ENCODE measurements at places on chromosomes 1 and 21.

GRCh38 chr1:186854102-186854501 lies 25.4 kb downstream of the PLA2G4A start:
- no peak for DNase-seq

- no peak for DNase-seq
Observed at GRCh38 chr1:99662539-99663080, 16.7 kb downstream of the PALMD start.

- DNase-seq, result no peak
Observed at GRCh38 chr1:17883136-17883535, 128.0 kb downstream of the ACTL8 start.

GRCh38 chr1:32891241-32891570 lies 4.9 kb downstream of the HPCA start:
- DNase-seq, result no peak

GRCh38 chr1:200542162-200542561 lies 78.4 kb downstream of the KIF14 start:
- no peak for DNase-seq

DNA sequence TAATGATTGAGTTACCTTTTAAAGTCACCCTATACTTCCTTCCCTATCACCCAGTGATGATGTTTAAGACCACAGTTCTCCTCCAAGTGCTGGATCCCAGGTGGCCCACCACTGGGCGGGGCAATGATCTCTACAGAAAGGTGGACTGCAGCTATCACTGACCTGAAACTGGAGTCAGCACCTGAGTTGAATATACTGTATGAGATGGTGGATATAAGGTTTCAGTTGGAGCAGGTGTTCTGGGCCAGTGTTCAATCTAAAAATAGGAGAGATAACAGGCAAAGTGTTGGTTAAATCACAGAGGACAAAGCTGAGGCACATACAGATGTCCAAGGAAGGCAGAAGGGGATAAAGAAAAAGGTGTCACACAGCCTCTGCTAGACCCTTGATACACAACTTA lies 96.6 kb downstream of the SIPA1L2 start:
- DNase-seq, result no peak

DNA sequence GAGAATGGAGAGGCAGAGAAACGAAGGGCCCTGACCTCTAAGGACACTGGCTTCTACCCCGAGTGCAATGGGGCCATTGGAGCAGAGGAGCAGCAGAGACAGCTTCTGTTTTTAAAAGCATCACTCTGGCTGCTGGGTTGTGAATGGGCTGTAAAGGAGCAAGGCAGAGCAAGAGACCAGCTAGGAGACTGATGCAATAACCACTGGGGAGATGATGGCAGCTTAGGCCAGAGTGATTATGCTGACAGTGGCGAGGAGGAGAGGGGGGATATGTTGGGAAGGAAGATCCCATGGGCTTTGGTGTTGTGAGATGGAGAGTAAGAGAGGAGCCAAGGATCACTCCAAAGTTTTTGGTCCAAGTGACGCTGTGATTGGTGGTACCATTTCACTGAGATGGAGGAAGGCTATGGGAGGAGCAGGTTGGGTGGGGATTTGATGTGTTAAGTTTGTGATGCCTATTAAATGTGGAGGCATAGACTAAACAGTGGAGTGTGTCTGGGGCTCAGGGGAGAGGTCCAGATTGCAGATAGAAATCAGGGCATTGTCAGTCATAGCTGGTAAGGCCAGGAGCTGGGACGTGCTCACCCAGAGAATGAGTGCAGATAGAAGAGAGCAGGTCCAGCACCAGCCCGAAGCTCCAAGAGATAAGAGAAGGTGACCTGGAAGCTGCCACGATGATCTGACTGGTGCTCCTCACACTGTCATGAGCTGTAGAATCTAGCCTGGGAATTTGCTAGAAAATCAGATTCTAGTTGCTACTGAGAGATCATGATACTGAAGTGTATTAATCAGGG lies 11.0 kb downstream of the TRAF5 start:
- peak; percentile 14 for DNase-seq

DNA sequence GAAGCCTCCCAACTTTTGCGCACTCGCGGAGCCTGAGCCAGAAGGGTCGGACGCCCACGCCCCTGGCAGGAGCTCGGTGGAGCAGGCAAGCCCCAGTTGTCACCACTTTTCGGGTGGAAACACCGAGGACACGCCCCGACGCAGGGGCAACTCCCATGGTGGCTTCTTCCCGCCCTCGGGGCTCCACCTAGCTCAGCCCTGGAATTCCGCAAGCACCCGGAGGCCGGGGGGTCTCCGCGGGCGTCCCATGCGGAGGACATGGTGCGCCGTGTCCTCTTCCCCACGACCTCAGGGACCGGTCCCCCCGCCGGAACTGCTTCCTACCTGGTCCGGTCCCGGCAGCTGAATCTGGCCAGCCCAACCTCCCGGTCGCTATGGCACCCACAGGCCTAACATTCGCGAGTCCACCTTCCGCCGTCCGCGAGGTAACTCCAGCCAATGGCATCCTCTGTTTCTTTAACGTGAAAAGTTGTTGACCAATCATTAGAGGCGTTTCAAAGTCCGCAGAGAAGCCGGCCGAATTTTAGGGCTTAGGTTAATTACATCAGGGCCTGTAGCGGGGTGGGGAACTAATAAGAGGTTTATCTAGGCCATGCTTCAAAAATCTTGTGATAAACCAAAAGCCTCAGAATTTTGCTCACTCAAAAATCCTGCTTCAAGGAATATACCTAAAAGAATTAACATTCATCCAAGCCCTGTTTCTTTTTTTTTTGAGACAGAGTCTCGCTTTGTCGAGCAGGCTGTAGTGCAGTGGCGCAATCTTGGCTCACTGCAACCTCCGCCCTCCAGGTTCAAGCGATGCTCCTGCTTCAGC lies at the start of gene STPG1:
Gene STPG1 (minus strand): TSS at position 433 of the 814 bp plus-strand sequence. CDS start 12,394 bp downstream, outside the sequence.
- DNase-seq, result peak; percentile 89

DNA sequence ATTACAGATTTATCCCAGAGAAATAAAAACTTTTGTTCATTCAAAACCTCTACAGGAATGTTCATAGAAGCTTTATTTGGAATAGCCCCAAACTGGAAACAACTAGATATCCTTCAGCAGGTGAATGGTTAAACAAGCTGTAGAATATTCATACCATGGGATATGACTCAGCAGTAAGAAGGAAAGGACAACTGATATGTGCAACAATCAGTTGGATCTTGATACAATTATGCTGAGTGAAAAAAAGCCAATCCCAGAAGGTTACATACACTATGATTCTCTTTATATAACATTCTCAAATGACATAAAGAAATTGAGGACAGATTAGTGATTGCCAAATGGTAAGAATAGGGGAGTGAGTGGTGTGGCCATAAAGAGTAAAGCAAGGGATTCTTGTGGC lies 376.7 kb downstream of the S1PR1 start:
- no peak for DNase-seq

GRCh38 chr1:19960591-19960990 lies 18.8 kb downstream of the PLA2G2A start:
- DNase-seq, result no peak

- peak; percentile 64 for DNase-seq
Observed at GRCh38 chr1:204503122-204503912, 8.7 kb upstream of the PIK3C2B start.

DNA sequence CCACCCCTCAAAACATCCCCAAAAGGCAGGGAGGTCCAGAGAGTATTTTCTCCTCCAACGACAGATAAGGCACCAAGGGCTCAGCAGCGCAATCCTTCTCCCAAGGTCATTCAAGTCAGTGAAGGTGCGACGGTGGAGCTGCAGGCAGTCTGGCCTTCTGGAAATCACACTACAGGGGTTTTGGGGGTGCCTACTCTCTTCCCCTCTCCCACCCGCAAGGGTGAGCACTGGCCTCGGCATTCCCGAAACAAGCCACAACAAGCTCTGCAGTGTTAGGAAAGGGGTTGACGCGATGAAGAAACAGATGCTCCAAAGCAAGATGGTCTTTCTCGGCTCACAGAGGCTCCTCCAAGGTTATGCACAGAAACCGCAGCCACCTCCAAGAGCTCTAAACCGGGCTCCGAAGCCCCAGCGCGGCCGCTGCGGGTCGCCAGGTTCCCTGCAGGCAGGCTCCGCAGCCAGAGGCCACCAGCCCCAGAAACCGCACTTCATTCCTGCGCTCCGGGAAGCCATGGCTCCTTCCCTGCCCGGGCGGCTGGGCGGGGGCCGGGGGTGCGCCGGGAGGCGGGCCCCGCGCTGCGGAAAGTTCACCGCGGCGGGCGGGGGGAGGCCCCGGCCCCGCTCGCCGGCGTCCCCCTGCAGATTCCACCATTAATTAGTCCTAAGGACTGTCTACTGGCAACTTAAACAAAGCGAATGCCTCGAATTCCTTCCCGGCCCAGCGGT lies 1.1 kb downstream of the LUZP1 start:
- peak; percentile 53 for DNase-seq

GRCh38 chr1:227898502-227899140 lies 49.1 kb downstream of the WNT9A start:
- DNase-seq, result no peak

DNA sequence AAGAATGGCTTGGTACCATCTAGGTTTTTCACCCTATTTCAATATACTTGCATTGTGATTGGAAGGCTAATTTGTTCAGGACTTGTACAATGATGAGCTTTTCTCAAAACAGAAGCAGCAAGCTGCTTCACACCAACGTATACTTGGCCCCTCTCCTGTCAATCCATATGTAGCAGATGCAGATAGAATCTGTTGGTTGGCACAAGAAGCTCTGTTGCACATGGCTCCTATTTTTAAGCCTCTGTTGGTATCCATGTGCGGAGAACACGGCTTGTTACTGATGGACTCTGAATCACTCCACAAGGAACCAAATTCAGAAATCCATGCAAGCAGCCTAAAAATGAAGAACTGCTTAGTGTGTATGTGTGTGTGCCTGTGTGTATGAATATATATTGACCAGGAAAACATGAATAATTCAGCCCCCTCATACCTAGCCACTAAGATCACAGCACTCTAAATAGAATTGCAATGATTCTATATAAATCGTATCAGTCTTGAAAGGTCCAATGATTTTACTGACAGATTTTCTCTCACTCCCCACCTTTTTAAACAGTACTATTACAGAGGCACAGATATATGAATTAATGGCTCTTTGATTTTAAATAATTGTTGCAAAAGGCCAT lies 258.4 kb upstream of the DPYD start:
- no peak for DNase-seq

DNA sequence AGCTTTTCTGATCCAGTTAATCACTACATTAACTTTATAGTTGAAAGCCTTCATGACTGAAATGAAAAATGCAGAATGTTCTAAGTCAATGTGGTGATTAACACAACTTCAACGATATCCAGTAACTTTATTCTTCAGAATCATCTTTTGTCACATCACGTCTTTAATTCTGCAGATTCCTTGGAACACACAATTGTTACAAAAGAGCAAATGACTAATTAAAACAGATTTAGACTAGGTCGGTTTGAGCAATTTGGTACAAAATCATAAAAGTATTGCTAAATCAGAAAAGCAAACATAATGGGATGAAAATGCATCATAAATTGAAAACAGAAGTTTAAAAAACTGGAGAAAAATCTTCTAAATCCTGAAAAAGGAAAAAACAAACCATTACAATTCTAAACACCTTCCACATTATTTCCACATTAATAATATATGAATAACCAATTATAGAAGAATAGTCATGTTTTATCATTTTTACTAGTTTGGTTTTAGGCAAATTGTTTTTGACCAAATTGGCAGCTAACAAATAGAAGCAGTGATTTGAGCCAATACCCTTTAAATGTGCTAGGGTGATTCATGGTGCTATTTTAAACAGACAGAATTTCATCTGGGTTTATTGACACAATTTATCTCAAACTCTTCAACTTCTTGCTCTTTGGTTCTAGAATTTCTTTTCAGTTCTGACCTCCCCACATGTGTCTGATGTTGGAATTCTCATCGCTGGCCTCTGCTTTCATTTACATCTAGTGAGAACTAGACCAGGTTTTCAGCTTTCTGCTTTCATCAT lies 468.1 kb upstream of the PTBP2 start:
- no peak for DNase-seq

- no peak for DNase-seq
Observed at GRCh38 chr1:241593186-241593585, 47.0 kb downstream of the CHML start.

GRCh38 chr1:117696561-117696960 lies 90.7 kb downstream of the TENT5C start:
- no peak for DNase-seq

DNA sequence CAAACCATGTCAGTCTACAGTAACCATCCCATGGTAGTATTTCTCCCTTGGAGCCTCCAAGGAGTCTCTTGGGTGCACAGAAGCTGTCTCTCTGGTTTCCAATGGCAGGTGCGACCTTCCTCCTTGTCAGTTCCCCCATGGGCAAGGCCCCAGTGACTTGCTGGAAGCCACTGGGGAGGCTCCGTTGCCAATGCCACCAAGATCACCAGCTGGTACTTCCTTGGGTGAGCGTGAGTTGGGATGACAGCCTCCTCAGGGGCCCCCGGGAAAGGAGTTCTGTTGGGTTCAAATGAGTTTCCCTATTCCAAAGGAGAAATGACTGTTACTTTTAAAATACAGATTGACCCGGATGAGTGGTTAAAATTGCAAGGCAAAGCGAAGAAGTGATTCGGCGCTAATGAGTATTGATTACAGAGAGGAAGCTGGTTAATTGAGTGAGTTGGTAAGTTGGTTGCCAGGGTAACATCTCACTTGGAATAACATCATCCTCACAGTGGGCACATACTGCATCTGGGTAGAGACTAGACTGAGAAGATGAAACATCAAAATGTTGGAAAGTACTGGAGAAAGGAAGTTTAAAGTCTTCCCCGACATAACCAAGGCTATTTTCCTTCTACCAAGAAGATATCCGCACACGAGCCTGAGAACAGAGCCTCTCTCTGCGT lies 53.0 kb upstream of the LAPTM5 start:
- DNase-seq, result no peak

DNA sequence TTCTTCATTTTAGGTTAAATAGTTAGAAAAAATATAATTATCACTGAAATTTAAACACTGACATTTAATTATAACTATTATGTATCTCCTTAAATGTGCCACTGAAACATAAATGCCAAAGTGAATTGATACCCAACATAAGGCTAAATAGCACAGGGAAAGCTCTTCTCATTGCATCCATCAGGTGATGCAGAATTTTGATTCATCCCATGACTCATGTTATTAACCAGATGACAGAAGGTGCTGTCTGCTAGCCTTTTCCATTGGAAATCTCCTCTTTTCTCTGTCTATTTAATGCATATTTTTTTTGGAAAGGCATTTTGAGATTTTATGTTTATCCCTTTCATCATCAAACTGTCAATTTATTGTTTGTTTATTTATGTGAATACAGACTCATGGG lies 136.8 kb downstream of the KCNK2 start:
- DNase-seq, result no peak

DNA sequence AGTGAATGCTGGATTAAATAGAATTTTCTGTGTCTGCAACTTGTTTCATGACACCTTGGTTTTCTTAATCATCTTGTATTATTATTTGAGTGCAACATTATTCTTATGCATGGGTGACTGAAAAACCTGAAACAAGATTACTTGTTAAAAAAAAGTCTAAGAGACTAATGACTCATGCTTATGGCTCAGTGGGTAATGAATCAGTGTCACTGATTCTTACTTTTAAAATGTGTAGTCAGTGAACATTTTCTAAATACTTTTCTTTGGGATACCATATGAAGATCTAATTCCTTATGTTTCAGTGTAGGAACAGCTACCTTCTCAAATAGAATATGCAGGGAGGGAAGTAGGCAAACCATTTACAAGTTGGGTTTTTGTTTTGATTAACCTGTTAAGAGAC lies 65.5 kb downstream of the PRKAA2 start:
- DNase-seq, result no peak

- no peak for DNase-seq
Observed at GRCh38 chr1:58500043-58500442, 46.5 kb downstream of the OMA1 start.

- DNase-seq, result no peak
Observed at GRCh38 chr1:239426821-239427475, 40.6 kb downstream of the CHRM3 start.

- peak; percentile 49 for DNase-seq
Observed at GRCh38 chr1:167473761-167474160, 44.6 kb downstream of the CD247 start.
